Stimulated activated CD4-positive, alpha-beta T cell treated with anti-CD3 and anti-CD28 coated beads, Interleukin-1b, Interleukin-23, amount 100 ng/mL, for 1 hour (primary cell): ENCODE measurements at places on chromosomes 1 and 21.

- DNase-seq, result no peak
Observed at GRCh38 chr1:91123319-91123718, 101.5 kb upstream of the ZNF644 start.

GRCh38 chr1:230857077-230857476, 11.2 kb downstream of the C1orf198 start:
- DNase-seq, result no peak

- DNase-seq, result no peak
Observed at GRCh38 chr1:9770298-9770697, 53.5 kb downstream of the CLSTN1 start.

- DNase-seq, result no peak
Observed at GRCh38 chr1:21060523-21060922, 116.2 kb downstream of the EIF4G3 start.

- DNase-seq, result no peak
Observed at GRCh38 chr1:92923664-92924063, 37.6 kb downstream of the DIPK1A start.

DNA sequence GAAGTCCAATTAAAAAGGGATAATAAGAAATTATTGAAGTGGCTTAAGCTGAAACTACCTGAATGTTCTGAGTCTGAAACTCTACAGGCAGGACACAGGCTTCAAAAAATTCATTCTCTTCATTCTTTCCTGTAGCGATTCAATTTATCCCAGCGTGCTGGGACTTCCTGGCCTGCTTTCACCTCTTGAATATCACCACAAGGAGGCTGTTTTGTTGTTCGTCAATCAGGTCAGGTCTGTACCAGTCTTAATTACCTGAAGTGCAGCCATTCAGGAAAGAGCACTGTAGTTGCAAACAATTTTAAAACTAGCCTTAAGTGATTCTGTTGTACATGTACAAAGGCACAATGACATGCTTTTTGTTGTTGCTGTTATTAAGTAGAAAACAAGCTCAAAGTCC, 38.4 kb downstream of the FYB2 start:
- no peak for DNase-seq

GRCh38 chr1:16076865-16077238, 3.4 kb upstream of the FAM131C start:
- no peak for DNase-seq
